ENCODE measurements at places on chromosomes 6 and 20.

DNA sequence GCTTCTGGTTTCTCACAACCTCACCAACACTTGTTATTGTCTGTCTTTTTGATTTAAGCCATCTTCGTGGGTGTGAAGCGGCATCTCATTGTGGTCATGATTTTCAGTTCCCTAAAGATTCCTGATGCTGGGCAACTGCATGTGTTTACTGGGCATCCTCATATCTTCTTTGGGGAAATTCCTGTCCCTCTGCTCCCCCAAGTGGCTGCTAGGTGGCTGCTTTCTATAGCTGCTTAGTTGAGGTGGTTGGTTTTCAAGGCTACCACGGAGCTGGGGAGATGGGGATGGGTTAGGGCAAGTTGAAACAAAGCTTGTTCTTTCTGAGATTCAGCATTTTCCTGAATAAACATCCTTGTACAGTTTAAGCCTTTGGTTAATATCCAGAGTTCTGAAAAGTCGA, 403.9 kb upstream of the SULF2 start:
- DNase-seq: no peak

DNA sequence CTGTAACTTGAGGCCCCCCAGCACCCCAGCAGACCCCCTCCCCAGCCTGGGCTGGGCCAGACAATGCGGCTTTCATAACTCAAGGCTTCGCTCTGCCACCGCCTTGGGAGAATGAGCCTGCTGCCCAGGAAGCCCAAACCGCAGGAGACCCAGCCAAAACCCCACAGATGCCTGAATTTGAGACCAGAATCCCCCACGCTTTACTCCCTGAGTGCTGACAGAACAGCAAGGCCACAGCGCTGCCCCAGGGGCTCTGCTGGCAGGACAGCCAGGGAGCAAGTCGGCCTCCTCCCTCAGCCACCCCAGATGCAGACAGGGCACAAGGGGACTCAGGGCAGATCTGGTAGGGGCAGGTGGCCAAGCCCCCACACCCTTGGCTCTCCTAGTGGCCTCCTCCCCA, 2.2 kb downstream of the MDFI start:
- no peak for DNase-seq

DNA sequence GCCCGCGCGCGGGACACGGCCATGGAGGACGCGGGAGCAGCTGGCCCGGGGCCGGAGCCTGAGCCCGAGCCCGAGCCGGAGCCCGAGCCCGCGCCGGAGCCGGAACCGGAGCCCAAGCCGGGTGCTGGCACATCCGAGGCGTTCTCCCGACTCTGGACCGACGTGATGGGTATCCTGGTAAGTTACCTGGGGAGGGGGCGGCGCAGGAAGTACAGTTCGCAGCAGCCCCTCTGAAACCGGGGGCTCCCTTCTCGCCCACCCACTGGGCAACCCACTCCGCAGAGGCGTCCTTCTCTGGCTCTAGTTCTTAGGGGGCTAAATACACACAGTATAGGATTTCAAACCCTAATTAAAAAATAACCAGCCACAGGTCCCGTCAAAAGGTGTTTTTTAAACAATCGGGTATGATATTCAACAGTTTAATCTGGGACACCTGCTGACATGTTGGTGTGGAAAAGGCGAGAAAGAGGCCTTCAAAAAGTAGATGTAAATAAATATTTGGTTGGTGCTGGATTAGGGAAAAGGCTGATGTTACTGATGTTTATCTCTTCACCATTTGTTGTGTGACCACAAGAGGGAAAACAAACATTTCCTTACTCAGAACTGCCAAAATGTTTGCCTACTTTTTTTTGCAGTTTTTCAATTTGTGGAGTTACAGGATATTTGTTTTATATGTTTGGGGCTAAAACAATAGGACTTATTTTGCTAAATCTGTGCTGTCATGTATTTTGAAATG, 577 bp downstream of the SASH1 start:
- DNase-seq: no peak

GRCh38 chr6:121055572-121056163, 278.6 kb downstream of the TBC1D32 start:
- DNase-seq: no peak

DNA sequence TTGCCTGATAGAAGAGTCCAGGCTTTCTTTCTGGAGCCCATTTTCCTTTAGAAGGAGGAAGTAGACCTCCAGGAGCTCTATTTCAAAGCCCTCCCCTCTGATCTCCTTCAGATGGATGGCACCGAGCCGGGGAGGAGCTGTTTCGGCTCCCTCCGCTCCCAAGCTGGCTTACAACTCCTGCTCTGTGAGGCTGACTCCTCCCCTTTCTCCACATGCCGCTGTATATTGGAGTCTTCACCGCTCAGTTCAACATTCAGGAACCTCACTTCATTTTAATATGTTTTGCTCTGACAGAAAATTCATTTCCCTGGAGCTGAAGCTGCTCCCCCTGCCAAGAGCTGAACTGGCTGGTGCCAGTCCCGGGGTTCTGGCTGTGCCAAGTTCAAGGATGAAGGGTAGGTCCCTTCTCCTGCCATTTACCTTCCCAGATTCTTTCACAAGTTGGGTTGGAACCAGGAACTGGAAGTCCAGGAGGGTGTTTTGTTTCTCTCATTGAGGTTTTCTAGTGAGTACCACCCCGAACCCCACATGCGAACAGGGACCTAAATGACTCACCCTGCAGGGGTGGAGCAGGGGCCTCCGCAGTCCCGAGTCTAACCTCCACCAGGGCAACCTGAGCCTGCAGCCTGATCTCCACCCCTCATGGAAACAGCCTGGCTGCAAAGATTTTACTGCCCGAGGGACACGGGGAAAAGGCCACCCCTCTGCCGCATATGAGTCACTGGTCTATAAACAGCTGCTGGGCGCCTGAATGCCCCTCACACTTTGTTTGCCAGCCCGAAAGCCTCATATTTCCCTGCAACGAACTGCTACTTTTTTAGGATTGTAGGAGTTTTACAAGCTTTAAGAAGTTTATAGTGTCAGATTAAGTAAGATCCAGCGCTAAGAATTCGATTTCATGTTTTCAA, 68.6 kb upstream of the FOXA2 start:
- DNase-seq: no peak

- no peak for DNase-seq
These were observed 54.8 kb downstream of the NFATC2 start for GRCh38 chr20:51487565-51488268.

DNA sequence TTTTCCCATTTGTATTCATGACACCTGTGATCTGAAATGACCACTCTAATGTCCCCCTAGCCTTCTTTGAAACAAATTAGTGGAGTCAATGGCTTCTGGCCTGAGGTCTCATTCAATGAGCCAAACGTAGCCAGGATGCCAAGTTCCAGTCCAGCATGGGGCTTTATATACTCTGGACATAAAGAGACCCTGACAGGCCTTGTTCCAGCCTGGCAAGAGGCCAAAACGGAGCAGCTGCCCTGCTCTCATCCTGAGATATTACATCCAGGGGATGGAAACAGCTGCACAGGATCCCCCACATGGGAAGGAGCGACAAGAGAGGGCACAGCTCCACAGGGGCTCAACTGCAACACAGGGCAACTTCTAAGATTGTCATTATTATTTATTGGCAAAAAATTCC, 437.8 kb downstream of the CDH26 start:
- DNase-seq: no peak

DNA sequence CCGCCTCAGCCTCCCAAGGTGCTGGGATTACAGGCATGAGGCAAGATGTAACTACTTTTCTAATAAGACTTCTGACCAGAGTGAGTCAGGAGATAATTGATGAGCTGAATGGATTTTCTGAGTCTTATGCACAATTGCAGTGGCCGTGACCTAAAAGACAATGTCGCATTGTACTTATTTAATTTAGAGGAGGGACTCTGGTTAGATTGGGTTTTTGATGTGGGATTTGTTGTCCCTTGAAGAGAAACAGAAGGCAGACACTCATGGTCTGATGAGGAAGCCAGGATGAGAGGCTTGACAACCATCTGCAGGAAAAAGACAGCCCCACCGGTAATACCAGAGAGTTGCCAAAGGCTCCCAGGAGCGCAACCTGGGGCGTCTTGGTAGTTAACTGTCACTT, 68.0 kb downstream of the ISM1 start:
- no peak for DNase-seq

DNA sequence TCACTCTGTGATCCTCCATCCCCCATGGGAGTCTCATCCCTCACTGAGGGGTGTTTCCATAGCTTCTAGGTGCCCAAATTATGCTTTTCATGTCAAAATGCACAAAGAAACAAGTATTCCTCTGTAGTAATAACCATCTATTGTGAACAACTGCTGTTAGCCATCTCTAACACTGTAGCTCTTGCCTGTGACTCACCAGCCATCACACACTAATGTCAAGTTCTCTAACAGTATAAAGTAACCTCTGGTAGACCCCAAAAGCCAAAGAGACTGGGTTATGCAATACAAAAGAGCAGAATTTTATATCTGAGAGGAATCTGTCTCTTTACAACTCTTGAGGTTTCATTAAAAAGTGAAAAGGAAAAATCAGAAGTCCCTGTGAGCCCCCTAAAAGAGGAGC, 25.4 kb upstream of the IYD start:
- no peak for DNase-seq

GRCh38 chr6:18216411-18216810, 47.9 kb downstream of the DEK start:
- no peak for DNase-seq

GRCh38 chr6:131958542-131959470, 7.6 kb upstream of the CCN2 start:
- DNase-seq: no peak

- no peak for DNase-seq
These were observed 73.1 kb downstream of the HIVEP2 start for GRCh38 chr6:142871910-142872331.

DNA sequence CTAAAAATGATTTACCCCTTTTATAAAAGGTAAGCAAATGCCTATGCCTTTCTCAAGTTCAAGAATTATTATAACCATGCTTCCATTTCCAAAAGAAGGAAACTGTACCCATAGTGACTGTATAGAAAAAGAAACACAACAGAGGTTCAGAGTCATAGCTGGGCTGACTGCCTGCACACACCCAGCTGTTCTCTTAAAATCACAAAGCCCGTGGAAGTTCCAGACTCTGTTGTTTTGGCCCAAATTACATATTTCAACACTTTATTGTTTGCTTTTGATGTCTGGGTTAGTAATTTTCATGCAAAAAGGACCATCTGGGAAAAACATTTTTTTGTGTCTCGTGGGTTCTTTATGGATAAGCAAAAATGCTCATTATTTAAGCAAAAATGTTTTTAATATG, 99.2 kb downstream of the LCA5 start:
- DNase-seq: no peak

GRCh38 chr6:150189122-150189521, 46.3 kb downstream of the PPP1R14C start:
- DNase-seq: no peak

DNA sequence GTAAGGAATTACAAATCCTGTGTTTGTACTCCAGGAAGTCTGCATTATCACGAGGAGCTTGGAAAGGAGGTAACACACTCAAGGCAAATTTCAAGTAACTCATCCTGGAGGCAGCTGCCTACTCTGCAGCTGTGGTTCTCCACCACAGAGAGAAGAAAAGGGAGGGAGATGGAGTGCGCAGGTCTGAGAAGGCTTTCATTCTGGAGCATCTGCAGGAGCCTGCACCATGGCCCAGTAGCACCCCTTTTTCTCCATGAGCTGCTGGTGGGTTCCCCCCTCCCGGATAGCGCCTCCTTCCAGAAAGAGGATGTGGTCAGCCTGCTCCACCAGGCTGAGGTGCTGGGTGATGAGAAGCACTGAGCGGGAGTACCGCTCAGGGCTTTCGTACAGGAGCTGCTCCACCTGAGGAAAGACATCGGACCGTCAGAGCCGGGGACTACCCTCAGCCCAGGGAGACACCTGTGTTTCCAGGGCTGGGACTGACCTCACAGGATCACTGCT, 1.6 kb upstream of the PSMB8 start:
- no peak for DNase-seq

- DNase-seq: no peak
These were observed 22.1 kb upstream of the FKBP1A start for GRCh38 chr20:1414982-1415381.

DNA sequence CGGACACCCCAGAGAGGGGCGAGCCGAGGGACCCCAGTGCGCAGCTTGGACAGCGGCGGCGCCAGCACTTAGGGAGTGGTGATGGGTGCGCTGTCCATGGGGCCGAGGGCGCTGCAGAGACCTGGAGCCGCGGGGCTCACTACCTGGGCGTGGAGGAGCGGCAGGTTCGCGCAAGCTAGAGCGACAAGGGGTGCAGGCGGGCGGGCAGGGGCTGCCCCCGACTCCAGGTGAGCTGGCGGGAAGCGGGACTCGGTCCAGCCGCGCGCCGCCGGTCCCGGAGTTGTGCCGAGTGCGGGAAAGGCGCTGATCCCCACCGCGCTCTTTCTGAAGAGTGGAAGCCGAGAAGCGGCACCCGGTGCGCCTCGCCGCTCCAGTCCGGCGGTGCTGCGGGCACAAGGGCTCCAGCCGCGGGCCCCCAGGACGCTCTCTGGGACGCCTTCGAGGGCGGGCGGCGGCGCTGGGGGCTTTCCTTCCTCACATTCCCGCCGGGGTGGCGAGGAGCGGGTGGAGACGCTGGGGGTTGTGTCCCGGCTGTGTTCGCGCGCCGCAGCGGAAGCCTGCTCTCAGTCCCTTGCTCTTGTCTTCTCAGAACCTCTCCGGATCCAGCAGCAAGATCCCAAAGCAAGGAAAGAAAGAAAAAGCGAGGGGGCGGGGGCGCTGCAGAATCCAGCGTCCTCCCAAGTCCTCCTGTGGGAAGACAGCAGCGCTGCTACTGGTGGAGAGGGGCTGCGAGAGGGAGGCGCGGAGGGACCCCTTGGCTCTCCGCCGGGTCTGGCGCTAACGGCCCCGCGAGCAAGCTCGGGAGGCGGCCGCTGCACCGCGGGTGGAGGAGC, at the start of gene B3GAT2:
B3GAT2 (minus strand) TSS at position 610 of the 833 bp plus-strand sequence. CDS start 631 bp downstream, outside the sequence.
- no peak for DNase-seq

DNA sequence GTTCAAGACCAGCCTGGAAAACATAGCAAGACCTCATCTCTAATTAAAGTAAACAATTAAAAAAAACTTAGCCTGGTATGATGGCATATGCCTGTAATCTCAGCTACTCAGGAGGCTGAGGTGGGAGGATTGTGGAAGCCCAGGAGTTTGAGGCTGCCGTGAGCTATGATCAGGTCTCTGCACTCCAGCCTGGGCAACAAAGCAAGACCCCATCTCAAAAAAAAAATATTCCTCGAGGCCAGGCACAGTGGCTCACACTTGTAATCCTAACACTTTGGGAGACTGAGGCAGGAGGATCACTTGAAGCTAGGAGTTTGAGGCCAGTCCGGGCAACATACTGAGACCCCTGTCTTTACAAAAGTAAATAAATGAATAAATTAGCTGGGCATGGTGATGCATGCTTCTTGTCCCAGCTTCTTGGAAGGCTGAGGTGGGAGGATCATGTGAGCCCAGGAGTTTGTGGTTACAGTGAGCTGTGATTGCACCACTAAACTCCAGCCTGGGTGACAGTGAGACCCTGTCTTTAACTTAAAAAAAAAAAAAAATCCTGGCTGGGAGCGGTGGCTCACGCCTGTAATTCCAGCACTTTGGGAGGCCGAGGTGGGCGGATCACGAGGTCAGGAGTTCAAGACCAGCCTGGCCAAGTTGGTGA, 9.3 kb upstream of the C2 start:
- no peak for DNase-seq

DNA sequence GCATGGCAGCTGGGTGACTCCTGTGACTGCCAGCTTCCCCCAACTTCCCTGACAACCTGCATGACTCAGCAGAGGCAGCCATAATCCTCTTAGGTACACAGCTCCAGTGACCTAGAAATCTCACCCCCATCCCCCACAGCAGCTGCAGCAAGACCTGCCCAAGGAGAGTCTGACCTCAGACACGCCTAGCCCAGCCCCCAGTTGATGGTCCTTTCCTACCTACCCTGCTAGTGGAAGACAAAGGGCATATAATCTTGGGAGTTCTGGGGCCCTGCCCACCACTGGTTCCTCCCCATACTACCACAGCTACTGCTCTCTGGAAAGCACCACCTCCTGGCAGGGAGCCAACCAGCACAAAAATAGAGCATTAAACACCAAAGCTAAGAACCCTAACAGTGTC, 90.2 kb downstream of the F13A1 start:
- no peak for DNase-seq
